ENCODE measurements at places on chromosomes 3 and 15. TPM values are rescaled to one million over a fixed set of nuclear protein-coding genes. Genes with fewer than 3 reads are reported as not detected.

DNA sequence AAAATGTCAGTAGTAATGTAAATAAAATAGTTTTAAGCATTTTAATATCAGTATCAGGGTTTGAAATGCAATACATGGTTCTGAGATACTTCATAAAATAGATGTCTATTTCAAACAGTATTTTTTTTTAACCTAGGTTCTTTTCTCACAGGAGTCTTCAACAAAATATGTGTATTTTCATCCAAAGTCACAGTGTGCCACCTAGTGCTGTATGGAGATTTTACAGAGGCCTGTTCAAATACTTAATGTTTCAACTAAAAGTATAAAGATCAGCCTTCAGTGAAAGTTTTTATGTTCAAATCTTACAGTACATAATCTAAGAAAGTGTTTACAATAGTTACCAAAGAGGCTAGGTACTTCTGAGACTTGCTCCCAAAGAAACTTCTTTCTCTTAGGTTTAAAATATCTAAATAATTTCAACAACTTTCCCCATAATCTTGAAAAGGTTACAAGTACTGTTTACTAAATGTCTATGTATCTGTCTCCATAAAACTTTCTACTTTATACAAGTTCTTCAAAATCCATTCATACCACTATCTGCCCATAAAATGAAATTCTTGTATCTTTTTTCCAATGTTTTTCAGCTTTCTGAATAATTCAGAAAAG, 38.3 kb downstream of the SCAPER start:
- no peak for DNase-seq

GRCh38 chr3:31232055-31233025, 300.4 kb upstream of the STT3B start:
- DNase-seq, result no peak

- DNase-seq, result no peak
Observed at GRCh38 chr3:37154668-37155314, 19.6 kb downstream of the LRRFIP2 start.

- no peak for DNase-seq
Observed at GRCh38 chr15:68414206-68414555, 17.8 kb downstream of the ITGA11 start.

GRCh38 chr3:171875923-171876412, 32.8 kb downstream of the TMEM212 start:
- DNase-seq, result no peak

- DNase-seq, result no peak
Observed at GRCh38 chr15:74610302-74610951, 5.2 kb upstream of the CLK3 start.

GRCh38 chr3:46183330-46183729, 24.8 kb downstream of the CCR1 start:
- DNase-seq, result no peak

GRCh38 chr3:124654470-124654845, 75.8 kb upstream of the UMPS start:
- no peak for DNase-seq

- DNase-seq, result no peak
Observed at GRCh38 chr3:143698682-143699303, 149.5 kb downstream of the SLC9A9 start.

- DNase-seq, result no peak
Observed at GRCh38 chr3:162370141-162370540, 873.5 kb downstream of the OTOL1 start.

DNA sequence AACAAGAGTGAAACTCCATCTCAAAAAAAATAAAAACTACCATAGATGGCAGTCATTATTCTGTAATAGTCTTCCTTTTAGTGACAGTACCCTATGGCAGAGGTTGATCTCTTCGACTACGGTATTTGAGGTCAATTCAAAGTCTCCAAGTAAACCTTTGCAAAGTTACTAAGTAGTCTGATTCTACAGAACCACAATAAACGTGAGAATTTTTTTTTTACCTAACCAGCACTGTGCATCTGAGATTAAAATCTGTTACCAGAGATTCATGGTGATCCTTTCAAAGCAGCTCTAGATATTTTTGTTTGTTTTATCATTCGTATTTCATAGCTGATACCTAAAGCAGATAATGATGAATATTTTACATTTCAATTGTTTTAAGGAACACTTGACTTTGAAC, 86.6 kb upstream of the CHD2 start:
- no peak for DNase-seq

GRCh38 chr3:10170915-10171478, 6.3 kb downstream of the IRAK2 start:
- no peak for DNase-seq

DNA sequence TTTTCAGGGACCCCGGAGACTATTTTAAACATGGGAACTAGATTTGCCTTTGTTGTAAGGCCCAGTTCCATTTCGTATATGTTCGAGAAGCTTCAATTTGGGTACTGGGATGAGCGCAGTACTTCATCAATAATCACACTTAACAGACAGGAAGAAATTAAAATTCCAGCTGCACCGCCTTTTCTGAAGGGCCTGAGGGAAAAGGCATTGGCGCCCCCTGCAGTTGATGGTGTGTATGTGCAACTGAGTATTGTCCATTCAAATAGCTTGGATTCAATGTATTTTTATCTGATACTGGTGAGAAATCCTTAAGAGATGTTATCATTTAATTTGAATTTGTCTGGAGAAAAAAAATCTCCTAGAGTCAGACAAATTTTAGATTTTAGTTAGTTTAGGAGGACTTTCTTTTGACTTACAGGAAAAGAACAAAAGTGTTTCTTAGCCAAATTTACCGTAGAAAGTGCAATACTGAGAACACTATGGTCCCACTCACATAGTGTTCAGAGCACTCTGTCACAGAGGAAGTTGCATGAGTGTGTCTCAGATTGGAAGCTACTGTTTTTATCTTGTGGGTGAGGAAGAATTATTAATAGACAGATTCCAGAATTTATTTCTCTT, 5.4 kb upstream of the ALDH1A2 start:
- DNase-seq, result no peak

DNA sequence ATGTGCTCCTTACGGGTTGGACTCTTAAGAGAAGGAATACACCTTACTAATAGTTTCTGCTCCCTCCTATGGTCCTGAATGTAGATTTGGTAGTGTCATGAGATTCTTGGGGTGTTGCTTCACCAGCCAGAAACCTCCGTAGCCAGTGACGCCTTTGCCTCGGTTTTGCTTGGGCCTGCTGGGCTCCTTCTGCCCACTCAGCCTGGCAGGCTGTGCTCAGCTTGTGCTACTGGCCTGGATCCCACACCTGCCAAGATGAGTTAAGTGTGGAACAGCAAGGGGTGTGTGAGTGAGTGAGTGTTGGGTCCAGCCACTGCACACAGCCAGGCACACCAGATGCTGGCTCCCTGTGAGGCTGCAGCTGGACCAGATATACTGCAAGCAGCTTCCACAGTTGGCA, 560.1 kb downstream of the NLGN1 start:
- DNase-seq, result no peak

GRCh38 chr3:22988566-22988965, 214.6 kb upstream of the UBE2E2 start:
- DNase-seq, result peak; percentile 94

DNA sequence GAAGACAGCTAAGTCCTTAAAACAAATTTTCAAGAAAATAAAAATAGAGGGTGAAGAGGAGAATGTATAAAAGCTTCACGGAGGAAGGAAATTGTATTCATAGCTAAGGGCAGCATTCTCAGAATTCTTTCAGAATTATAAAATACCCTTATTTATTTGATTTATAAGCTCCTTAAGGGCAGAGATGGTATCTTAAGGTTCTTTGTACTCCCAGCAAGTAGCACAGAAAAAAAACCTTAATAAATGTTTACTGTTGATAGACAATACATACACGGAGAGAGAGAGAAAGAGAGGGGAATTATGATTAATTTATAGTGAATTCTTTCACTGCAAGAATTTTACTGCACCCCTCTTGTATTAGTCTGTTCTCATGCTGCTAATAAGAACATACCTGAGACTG, 375.6 kb upstream of the CCDC54 start:
- DNase-seq, result no peak

DNA sequence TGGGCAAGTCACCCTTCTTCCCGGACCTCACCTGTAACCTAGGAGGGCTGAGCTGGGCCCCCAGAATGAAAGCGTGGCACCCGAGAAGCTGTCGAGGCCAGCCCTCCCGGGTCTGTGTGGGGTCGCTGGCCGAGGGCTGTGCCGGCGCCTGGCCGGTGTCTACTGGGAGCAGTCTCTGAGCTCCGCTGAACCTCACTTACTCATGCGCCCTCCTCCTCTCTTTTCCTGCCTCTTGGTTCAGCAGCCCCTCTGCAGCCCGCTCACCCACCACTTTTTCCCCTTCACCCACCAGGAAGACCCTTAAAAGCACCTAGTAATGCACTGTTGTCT, 419 bp downstream of the HYKK start:
- DNase-seq, result no peak

GRCh38 chr3:194577986-194578905, 55.0 kb downstream of the TMEM44 start:
- DNase-seq, result peak; percentile 73

DNA sequence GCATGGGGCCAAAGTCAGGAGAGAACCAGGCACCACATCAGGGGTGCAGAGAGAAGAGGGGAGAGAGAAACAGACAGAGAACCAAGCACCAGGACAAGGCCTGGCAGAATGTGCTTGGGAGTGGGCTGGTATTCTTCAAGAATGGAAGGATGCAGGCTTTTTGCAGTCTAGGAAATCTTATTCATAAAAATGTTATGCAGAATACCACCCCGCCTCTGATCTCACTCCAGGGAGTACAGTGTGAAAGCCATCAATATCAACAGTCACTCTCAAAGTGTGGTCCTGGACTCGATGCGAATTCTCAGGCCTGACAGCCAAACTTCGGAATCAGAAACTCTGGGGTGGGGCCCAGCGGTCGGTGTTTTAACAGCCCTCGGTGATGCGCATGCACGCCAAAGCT, 16.9 kb downstream of the NTRK3 start:
- no peak for DNase-seq

DNA sequence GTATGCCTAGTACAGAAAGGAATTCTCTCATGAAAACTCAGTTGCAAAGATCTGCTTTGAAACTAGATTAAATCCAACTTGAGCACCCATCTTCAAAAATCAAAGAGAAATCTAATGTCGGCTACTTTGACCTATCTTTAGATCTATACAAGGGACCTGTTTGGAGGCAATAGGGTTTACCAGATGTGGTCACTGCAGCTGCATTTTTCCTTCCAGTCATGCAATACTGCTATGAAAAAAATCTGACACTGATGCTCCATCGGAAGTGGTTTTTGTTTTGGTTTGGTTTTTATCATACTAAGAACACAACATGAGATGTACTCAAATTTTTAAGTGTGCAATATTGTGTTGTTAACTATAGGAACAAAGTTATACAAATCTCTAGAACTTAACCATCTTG, 169.5 kb downstream of the BCHE start:
- no peak for DNase-seq

DNA sequence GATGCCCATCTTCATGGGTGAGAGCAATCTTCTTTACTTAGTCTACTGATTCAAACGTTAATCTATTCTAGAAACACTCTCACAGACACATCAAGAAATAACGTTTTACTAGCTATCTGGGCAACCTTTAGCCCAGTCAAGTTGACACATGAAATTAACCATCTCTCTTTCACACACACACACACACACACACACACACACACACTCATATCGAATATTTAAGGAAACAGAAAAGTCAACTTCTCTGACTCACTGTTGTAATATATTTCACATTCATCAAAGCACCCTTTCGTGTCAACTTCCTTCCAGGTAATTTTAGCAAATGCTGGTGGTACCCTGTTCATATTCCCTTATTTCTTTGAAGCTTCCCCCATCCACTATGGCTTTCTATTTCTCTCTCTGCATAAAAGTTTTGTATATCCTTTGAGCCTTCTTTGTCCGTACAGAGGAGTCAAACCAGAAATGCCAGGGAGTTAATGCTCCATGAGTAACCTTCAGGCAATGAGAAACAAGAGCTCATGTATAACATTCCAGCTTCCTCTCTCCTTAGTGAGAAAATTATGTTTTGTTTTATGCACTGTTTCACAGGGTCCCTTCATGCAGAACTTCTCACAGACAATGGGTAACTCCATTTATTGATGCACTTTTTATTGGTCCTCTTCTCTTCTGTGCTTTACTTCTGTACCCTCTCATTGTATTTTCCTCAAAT, 335.5 kb upstream of the CBLB start:
- DNase-seq, result peak; percentile 81

DNA sequence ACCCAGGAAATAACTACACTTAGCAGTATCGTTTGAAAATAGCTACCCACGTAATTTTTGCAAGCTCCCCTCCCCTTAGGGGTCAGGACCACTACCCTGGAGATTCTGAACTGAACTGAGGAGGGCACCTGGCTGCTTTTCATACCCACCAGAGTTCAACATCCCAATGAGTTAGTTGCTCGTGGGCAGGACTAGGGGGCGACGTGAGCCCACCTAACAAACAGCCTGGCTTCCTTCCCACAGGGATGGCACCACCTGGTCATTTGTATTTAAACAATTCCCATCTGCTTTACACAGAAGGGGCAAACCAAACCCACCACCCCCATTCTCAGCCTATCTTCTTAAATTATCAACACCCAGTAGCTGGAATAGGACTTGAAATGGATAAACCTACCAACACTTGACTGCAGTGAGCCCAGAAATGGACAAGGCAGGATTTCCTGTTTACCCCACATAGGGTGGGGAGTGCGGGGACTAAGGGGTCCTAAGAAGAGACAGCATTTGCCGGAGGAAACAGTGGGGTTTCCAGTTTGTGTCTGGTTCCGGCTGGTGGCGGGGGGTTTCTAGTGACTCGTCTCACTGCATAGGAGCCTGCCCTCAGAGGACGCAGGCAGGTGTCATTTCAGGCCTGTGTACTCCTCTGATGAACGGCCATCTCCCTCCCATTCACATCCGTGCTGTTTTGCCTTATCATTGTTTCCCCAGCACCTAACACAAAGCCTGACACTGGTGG, 11.6 kb upstream of the VGLL4 start:
- no peak for DNase-seq

DNA sequence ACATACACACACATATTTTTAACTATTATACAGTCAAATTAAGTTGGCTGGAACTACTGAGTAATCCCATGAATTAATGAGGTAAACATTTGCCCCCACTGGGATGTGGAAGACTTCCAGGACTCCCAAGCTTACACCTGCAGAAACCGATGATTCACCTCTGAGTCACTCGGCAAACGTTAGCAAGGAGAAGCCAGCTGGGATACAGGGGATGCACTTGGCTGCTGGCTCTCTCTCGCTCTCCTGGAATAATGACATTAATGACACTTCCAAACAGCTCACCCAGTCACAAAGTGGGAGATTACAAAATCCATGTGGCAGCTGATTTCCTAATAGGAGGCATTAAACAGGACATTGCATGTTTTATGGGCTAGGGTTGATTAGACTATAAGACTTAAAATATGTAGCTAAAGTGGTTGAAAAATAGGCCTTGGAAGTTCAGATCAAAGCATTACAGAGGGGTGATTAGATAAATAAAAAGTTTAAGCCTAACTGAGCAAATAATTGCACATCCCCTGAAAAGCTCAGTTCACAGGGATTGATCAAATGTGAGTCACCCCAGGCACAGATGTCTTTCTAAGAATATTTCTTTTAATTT, 500.9 kb downstream of the SOX2 start:
- DNase-seq, result peak; percentile 96

- peak; percentile 65 for DNase-seq
Observed at GRCh38 chr3:25592510-25592968, 72.2 kb downstream of the TOP2B start.

- no peak for DNase-seq
Observed at GRCh38 chr15:51908316-51908715, 63.3 kb downstream of the LEO1 start.

The PLSCR5 gene
- total RNA-seq, result not detected

The PROS1 gene
- total RNA-seq, result 4.3 TPM

The FOXL2 gene
- 1.5 TPM for total RNA-seq

The STRIT1 gene
- not detected for total RNA-seq

The ATP13A5 gene
- total RNA-seq, result not detected

The SCN5A gene
- total RNA-seq, result 1.3 TPM

The SEMA3G gene
- 0.43 TPM for total RNA-seq

The ACSBG1 gene
- 0.07 TPM for total RNA-seq

The CSTA gene
- not detected for total RNA-seq

All from epithelial cell of proximal tubule (primary cell).